ENCODE measurements at places on chromosomes 3 and 15.

DNA sequence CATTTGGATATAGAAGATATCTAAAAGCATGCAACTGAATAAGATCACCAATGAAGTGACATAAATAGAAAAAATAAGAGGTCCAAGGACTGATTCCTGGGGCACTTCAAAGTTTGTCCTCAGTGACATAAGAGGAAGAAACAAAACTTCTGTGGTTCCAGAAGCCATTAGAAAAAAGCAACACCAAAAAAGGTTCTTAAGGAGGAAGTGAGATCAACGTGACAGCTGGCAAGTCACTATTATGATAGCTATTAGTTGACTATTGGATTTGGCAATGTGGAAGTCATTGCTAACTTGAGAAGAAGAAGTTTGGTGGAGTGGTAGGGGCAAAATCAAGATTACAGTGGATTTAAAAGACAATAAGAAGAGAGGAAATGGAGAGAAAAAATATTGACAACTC, 1098.3 kb downstream of the NAALADL2 start:
- no peak for DNase-seq

- DNase-seq, result no peak
These were observed 96.3 kb upstream of the SLC2A2 start for GRCh38 chr3:171122861-171123260.

GRCh38 chr3:2923390-2923789, 186.8 kb downstream of the IL5RA start:
- DNase-seq, result no peak

DNA sequence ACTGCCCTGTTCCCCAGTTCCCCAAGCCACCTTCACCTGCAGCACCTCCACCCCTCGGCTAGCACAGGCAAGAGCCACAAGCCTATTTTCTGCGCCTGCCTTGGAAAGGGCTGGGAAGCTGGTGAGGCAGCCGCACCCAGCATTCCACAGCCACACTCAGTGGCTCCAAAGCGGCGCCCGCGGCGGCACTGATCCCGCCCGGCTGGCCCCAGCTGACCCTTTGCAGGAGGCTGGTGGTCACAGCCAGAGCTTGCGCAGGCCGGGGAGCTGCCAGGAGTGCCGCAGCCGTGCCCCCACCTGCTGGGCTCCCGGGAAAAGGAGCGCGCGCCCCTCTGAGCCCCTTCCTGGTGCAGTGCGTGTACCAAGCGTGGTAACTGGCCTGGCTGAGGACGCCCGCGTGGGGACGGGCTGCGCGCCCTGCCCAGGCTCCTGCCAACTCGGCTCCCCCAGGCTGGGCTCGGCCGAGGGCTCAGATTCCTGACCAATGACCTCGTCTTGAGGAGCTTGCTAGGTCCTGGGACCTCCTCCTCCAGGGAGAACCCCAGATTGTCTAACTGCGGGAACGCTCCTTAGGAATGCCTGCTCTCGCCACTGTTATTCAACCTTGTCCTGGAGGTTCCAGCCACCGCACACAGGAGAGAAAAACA, 13.3 kb downstream of the GRAMD2A start:
- no peak for DNase-seq

DNA sequence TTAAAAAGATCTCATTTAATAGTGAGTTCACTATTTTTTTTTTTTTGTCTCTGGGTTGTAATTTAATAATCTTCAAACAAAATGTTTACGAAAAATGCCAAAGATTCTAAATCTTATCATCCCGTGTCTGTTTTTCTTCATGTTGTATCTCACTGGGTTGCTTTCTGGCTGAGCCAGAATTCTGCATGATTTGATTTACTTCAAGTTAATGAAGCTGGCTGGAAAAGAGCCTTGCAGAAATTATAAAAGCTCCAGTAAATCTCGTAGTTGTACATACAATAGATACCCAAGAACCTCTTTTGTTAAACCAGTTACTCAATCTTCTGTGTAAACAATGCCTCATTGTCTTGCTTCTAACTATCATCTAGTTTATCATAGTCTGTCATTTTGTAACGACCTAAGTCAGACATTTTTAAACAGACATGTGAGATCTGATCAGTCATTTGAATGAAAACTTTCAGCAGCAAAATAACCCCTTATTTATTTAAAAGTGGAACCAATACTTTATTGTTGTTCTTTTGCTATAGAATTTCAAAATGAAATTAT, 249.0 kb downstream of the MCTP2 start:
- DNase-seq, result no peak

DNA sequence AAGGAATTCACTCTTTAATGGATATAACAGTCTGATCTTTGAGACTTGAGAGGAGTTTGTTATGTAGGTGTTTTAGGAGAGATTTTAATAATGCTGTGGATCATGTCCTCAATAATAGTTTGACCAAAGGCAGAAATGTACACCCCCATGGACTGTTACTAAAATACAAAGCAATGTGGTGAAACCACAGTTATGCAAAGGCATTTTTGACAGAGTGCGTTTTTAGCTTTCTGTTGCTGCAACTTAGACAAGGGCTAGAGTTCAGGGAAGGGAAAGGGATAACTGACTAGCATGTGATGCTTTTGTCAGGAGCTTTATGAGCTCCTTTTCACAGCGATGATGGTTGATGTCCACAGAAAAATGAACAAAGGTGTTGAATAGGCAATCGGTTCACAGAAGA, 3.6 kb upstream of the STARD5 start:
- DNase-seq, result no peak

DNA sequence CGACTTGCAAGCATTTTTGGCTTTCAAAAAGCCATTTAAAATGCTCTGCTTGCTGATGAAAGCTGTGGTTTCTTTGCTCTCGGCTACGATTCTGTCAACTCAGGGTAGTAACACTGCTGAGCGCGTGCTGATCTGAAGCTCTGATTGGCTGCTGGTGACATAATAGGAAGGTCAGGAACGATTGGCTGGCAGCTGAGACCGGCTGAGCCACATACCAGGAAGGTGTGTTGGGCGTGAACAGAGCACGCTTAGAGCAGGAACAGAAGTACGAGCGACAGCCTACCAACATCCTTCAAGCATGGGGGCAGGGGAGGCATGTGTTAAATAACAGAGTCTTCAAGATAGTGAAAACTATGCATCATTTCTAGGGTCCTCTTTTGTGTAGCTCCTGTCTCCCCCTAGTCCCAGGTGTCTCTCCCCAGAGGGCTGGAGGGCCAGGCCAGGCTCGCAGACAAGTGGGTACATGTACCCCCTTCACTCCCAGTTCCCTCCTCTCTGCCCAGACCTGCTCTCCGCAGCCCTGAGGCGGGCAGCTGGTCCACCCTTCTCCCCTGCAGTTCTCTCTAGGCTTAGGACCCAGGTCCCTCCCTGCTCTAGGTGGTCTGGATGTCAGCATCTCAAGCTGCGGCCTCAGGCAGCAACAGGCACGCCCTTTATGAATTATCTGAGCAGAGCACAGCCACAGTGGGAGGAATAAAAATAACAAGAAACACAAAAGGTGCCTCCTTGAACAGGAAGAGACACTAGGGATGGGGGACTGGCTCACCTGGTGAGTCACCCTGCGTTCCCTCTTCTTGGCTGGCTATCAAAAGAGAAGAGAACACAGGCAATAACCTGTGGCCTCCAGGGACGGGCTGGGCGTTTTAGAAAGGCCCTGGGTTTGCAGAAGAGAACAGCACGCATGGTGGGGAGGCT, 76.0 kb downstream of the TAMM41 start:
- no peak for DNase-seq

DNA sequence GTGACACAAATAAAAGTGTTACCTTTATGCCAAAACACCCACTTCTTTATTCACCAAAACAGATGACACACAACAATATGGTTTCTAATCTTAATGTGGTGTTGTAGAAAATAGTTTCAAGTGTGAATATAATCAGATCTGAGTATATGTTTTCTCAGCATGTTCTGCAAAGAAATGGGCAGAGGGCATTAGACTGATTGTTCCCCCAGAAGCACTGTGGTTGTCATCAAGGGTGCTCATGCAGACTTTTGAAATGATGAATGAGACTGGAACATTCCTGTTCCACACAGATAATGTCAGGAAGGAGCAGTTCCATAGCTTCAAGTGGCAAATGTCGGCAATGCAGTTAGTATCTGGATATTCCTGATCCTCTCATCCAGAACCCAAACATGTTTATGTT, 37.5 kb downstream of the GPR176 start:
- DNase-seq, result no peak

- no peak for DNase-seq
These were observed 2.2 kb upstream of the KY start for GRCh38 chr3:134652886-134653630.
